Breast epithelium (tissue), 4 donors: ENCODE measurements at places on chromosomes 2 and 18. TPM values are rescaled to one million over a fixed set of nuclear protein-coding genes. Genes with fewer than 3 reads are reported as not detected.

DNA sequence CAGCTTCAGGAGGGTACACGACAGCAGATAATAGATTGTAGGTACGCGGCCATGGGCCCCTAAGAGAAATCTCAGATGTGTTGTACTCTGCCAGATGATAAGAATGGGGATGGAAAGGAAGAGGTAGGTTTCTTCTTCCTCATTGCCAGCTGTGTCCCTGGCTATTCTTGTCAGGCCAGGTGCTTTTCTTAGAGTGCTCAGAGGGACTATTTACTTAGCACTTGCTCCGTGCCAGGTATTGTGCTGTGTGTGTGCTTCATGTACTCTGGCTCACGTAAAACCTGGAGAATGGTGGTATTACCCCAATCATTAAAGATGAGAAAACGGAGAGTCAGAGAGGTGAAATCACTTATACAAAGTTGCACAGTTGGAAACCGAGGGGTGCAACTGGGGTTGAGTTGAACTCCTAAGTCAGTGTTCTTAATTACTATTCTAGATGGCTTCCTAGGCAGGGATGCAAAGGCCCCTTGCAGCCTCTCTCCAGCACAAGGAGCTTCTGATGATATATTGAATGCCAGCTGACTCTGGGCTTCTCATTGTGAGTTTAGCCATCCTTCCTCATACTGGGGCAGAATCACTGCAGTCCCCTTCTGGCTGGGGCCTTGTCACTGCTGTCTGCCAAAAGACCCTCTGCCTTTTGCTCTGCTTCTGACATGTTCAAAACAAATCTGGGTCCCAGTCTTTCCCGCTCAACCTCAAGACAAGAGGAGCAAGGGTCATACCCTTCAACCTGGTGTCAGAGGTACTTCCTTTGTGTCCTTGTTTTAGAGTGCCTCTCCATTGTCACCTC, 60.7 kb downstream of the LYPD1 start:
- DNase-seq: no peak
- H3K4me1 ChIP-seq: no peaks in the 10 kb centered on the region
- no peaks in the 10 kb centered on the region for H3K27me3 ChIP-seq
- no peak overlapping the region for H3K4me3 ChIP-seq

DNA sequence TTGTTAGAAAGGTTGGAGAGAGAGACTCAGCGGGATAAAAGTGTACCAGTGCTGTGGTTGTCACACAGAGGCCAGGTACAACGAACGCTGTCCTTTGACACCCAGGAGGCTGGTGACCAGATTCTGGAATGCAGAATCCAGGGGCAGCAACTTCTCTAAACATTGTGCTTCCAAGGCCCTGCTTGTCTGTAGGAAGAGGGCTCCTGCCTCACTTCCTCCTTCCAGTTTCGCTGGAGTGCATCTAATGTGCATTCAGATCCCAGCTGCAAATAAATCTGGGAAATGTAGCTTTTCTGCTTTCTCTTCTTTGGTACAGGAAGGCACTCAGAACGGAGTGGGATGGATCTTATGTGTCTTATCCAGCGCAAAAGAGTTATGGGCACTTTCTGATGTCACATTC, 171.8 kb upstream of the ATP5MC3 start:
- no peaks in the 10 kb centered on the region for H3K36me3 ChIP-seq
- no peak overlapping the region for H3K4me3 ChIP-seq
- no peak overlapping the region for H3K27ac ChIP-seq
- no peaks in the 10 kb centered on the region for H3K4me1 ChIP-seq
- no peak for DNase-seq

DNA sequence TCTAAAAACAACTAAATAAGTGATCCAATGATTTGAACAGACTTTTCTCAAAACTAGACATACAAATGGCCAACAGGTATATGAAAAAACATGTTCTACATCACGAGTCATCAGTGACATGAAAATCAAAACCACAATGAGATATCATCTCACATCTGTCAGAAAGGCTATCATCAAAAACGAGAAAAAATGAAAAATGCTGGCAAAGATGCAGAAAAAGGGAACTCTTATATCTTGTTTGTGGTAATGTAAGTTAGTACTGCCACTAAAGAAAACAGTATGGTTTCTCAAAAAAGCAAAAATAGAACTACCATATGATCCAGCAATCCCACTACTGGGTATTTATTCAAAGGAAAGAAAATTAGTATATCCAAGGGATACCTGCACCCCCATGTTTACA, 255.3 kb upstream of the FBXO11 start:
- no peak for DNase-seq
- no peaks in the 10 kb centered on the region for H3K36me3 ChIP-seq
- H3K27ac ChIP-seq: no peak overlapping the region
- H3K4me3 ChIP-seq: no peak overlapping the region
- H3K4me1 ChIP-seq: no peaks in the 10 kb centered on the region

DNA sequence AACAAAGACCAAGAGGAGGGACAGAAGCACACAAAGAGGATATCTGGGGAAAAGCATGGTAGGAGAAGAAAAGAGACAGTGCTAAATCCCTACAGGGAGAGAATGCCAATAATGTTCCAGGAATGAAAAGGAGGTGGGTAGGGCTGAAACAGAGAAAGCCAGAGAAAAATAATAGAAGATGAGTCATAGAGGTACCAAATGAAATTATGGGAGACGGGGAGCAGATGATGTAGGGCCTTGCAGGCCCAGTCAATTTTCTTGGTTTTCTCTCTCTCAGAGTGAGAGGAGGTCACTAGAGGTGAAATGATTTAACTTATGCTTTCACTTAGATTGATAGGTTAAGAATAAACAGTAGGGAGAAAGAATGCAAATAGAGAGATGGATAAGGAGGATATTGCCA, 61.5 kb downstream of the RPRM start:
- H3K27ac ChIP-seq: no peak overlapping the region
- no peak overlapping the region for H3K4me3 ChIP-seq
- H3K4me1 ChIP-seq: no peaks in the 10 kb centered on the region
- DNase-seq: no peak

DNA sequence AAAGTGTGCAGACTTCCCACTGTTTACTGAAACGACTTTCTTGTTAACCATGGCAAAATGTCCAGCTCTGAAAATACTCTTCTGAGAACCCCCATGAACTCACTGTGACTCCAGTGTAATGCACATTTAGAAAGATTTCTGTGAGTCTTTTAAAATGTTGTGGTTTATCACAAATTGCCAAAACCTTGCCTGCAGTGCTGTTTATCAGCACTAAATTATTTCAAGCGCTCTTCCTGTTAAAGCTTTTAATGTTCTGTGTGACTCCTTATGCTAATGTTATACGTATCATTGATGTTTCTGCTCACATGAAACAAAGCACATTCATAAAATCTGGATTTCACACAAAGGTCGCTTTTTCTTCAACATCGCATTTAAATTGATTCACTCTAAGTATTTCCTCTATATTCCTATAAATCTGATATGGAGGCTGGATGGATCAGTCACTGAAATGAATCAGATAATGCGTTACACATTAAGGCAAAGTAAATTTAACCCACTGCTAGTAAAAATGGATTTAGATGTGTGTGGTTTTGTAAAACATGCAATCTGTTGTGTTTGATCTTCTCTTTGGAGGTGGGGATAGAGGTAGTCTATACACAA, 521.2 kb downstream of the NYAP2 start:
- H3K4me1 ChIP-seq: no peaks in the 10 kb centered on the region
- no peak overlapping the region for H3K4me3 ChIP-seq
- H3K27ac ChIP-seq: no peak overlapping the region
- no peaks in the 10 kb centered on the region for H3K27me3 ChIP-seq

- no peaks in the 10 kb centered on the region for H3K36me3 ChIP-seq
- H3K4me3 ChIP-seq: no peak overlapping the region
- H3K27me3 ChIP-seq: no peaks in the 10 kb centered on the region
Measured at GRCh38 chr2:117760916-117761315, 53.6 kb upstream of the DDX18 start.

GRCh38 chr18:25230658-25231326, 121.2 kb downstream of the ZNF521 start:
- peaks cover 4% of the 10 kb centered on the region for H3K4me1 ChIP-seq
- peak; percentile 65 for DNase-seq
- H3K27me3 ChIP-seq: no peaks in the 10 kb centered on the region

GRCh38 chr2:42844366-42844765, 52.0 kb upstream of the HAAO start:
- H3K36me3 ChIP-seq: no peaks in the 10 kb centered on the region
- no peak overlapping the region for H3K27ac ChIP-seq
- DNase-seq: no peak
- no peak overlapping the region for H3K4me3 ChIP-seq
- H3K27me3 ChIP-seq: no peaks in the 10 kb centered on the region

GRCh38 chr2:53035153-53035552, 732.5 kb upstream of the CHAC2 start:
- H3K4me1 ChIP-seq: no peaks in the 10 kb centered on the region
- no peak for DNase-seq
- H3K27me3 ChIP-seq: no peaks in the 10 kb centered on the region
- H3K36me3 ChIP-seq: no peaks in the 10 kb centered on the region
- no peak overlapping the region for H3K4me3 ChIP-seq

DNA sequence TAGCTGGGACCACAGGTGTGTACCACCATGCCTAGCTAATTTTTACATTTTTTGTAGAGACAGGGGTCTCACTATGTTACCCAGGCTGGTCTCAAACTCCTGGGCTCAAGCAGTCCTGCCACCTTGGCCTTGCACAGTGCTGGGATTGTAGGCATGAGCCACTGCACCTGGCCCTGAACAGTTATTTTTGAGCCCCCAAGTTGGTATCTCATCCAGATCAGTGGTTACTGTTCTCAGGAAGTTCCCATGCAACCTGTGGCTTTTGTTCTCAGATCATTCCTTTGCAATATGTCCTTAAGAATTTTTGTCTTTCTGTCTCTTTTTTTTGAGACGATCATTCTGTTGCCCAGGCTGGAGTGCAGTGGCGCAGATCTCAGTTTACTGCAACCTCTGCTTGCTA, 7.7 kb upstream of the CCDC138 start:
- no peak overlapping the region for H3K4me3 ChIP-seq
- no peak for DNase-seq
- H3K4me1 ChIP-seq: no peaks in the 10 kb centered on the region
- no peak overlapping the region for H3K27ac ChIP-seq
- H3K27me3 ChIP-seq: no peaks in the 10 kb centered on the region
- no peaks in the 10 kb centered on the region for H3K36me3 ChIP-seq

DNA sequence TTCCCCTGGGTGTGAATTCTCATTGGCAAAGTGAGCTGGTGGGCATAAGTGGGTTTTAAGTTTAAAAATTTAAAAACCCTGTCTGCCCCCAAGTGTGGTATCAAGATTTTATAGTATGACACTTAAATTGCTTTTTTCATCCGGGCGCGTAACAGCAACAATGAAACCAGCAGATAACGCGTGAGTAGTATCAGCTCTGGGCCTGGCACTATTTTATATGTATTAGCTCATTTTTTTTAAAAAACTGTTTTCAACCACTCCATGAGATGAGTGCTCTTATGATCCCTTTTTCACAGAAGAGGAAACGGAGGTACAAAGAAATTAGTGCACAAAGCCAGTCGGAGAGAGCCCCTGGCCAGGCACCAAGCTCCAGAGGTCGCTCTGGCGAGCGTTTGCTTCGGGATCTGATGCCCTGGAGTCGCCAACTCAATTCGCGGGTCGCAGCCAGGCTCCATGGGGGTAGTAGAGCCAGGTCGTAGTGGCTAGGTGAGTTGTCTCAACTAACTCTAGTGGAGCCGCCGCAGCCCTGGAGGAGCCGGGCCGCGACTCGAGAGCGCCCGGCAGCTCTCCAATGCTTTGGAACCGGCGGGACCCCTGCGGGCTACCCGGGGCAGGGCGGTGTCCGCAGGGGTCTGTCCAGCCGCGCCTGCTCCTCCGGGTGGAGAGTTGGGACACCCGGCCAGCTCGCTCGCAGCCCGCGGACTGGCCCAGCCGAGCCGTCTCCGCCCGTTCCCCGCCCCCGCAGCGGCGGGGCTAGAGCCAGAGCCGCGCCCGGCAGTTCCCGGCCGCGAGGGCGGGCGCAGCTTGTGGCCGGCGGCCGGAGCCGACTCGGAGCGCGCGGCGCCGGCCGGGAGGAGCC, at the start of gene IL1R1:
TSS of gene IL1R1 (plus strand) at position 777 of the 859 bp plus-strand sequence. CDS start 14,979 bp downstream, outside the sequence.
- peak within 1 kb of the TSS; percentile 94 for H3K4me3 ChIP-seq
- peak; percentile 71 for DNase-seq
- no peaks in the 10 kb centered on the region for H3K36me3 ChIP-seq
- H3K27me3 ChIP-seq: no peaks in the 10 kb centered on the region
- peak within 1 kb of the TSS; percentile 99 for H3K27ac ChIP-seq

- no peak overlapping the region for H3K4me3 ChIP-seq
- H3K27me3 ChIP-seq: no peaks in the 10 kb centered on the region
Measured at GRCh38 chr2:233006648-233007047, 6.4 kb downstream of the NGEF start.

- DNase-seq: no peak
- no peaks in the 10 kb centered on the region for H3K36me3 ChIP-seq
- no peaks in the 10 kb centered on the region for H3K27me3 ChIP-seq
- no peak overlapping the region for H3K27ac ChIP-seq
- no peak overlapping the region for H3K4me3 ChIP-seq
Measured at GRCh38 chr18:55119016-55119415, 159.8 kb upstream of the CCDC68 start.

GRCh38 chr18:28161608-28162599, 15.0 kb downstream of the CDH2 start:
- no peak overlapping the region for H3K4me3 ChIP-seq
- no peak for DNase-seq
- H3K27ac ChIP-seq: no peak overlapping the region
- no peaks in the 10 kb centered on the region for H3K4me1 ChIP-seq
- no peaks in the 10 kb centered on the region for H3K27me3 ChIP-seq

- no peak for DNase-seq
- H3K27me3 ChIP-seq: no peaks in the 10 kb centered on the region
- H3K36me3 ChIP-seq: no peaks in the 10 kb centered on the region
- H3K4me3 ChIP-seq: no peak overlapping the region
- H3K27ac ChIP-seq: no peak overlapping the region
- H3K4me1 ChIP-seq: no peaks in the 10 kb centered on the region
Measured at GRCh38 chr2:233468047-233468740, 98.4 kb downstream of the USP40 start.

GRCh38 chr2:16925145-16925544, 259.5 kb upstream of the CYRIA start:
- no peaks in the 10 kb centered on the region for H3K36me3 ChIP-seq
- no peaks in the 10 kb centered on the region for H3K27me3 ChIP-seq
- DNase-seq: no peak
- no peak overlapping the region for H3K4me3 ChIP-seq

DNA sequence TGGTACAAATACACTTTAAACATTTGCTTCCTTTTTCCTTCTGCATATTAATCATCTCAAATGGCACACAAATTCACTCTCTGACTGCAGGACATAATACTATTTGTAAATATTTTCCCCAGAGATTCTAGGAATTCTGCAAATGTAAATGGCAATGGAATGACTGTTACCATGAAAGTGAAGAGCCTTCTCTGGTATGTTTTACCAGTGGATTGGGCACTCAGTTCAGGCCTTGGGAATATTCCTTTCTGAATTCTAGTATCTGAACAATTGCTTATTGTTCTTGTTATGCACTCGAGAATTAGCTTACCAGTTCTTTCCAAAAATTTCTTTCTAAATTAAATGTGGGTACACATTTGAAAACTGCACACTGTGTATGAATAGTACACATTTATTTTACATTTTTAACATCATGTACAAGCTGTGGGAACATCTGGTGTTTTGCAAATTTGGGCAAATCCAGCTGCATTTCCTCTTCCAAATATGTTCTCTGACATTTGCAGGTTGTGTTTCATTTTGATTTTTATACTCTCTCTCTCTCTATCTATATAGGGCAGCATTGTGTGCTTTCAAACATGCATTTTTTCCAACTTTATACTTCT, 289.1 kb downstream of the NBAS start:
- H3K27me3 ChIP-seq: no peaks in the 10 kb centered on the region
- no peak overlapping the region for H3K27ac ChIP-seq
- no peaks in the 10 kb centered on the region for H3K4me1 ChIP-seq
- DNase-seq: no peak
- H3K4me3 ChIP-seq: no peak overlapping the region
- peaks cover 4% of the 10 kb centered on the region for H3K36me3 ChIP-seq

The ICOS gene
- 0.64 TPM for total RNA-seq

The ABCG5 gene
- not detected for total RNA-seq

The ERLEC1 gene
- 87.1 TPM for total RNA-seq

The IMPACT gene
- total RNA-seq: 33.7 TPM

The ELAC1 gene
- 5.8 TPM for total RNA-seq

The FEV gene
- total RNA-seq: not detected
